ENCODE measurements at places on chromosomes 16 and 17.

DNA sequence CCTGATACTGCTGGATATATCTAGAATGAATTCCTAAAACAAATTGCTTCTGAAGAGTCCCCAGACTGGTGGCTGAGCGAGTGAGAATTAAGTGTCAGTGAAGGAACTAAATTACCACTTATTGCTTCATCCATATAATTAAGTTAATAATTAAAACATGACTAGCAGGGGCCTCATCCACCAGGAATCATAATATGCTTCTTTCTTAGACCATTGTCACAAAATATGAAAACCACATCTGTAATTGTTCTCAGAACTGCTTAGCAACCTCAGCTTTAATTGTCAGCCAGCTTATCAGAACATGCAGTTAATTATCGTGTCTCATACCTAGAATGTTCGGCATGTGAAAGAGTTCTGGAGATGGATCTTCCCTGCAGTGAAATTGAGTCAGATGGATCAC is 21.2 kb upstream of the PIRT start:
- no peak for DNase-seq

- DNase-seq, result no peak
Observed at GRCh38 chr17:63686138-63686685, 13.7 kb downstream of the LIMD2 start.

DNA sequence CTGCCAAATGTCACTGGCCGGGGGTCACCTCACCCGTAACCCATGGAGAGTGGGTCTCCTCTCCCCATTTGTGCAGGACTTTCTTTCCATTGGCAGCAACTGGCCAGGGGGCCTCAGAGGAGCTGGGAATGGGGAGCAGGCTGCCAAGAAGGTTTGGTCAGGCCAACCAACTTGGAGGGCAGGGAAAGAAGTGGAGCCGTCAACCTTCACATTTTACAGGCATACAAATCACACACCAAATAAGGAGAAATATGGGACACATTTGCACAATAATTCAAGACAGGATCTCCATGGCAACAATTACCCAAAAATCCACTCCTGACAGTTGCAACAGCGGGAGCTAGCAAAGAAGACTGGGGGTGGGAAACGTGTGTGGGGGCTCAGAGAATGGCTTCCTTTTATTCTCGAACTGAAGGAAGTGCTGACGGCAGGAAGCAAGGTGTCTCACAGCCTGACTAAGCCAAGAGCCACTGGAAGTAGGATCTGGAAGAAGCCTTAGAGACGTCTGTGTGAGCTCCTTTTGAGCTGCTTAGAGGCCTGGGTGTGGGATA is 20.9 kb downstream of the RPRML start:
- no peak for DNase-seq

- DNase-seq, result no peak
Observed at GRCh38 chr17:75845933-75846691, 1.9 kb upstream of the UNC13D start.

DNA sequence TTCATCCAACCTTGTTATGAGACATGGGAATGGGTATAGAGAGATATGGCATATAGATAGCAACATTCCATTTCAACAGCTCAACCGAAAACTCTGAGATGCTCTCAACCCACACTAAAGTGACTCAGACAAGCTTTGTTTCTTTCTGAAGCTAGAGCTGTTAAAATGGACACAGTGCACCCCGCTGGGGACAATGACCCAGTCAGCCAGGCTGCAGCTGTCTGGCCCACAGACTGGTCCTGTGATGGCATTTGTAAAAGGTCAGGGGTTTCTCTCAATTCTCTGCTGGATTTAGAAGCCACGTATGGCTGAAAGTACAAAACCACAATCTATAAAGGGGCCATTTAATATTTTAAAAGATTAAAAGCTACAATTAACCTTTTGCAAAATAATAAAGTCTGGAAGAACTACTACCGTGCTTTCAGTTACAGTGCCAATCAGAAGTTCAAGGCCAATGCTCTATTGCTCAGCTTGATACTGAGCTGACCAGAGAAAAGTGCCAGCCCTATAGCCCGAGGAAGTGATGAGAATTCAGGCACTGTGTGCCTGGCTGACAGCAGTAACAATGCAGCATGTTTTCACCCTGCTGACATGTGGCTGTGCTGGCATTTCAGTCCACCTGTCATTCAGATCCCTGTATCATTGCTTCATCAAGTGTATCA is 60.2 kb downstream of the TEX2 start:
- DNase-seq, result peak; percentile 47

DNA sequence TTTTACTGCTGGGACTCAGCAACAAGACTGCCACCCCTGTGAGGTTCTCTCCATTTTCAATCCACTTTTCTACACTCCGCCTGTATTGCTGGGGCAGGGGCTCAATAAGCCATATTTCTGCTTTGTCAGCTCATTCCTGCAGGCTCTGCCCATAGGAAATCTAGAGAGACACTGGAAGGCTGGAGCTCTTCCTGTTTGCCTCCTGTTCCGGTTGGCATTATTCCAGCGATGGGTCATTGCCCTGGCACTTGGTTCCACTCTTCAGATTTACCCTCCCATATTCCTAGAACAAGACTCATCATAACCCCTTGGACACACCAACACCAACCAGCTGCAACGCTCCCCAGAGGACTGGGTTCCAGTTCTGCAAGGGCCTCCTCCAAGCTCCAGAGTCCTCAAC is 210.4 kb downstream of the CA10 start:
- DNase-seq, result no peak

GRCh38 chr17:74744714-74745547 is 3.5 kb upstream of the NHERF1 start:
- peak; percentile 71 for DNase-seq

DNA sequence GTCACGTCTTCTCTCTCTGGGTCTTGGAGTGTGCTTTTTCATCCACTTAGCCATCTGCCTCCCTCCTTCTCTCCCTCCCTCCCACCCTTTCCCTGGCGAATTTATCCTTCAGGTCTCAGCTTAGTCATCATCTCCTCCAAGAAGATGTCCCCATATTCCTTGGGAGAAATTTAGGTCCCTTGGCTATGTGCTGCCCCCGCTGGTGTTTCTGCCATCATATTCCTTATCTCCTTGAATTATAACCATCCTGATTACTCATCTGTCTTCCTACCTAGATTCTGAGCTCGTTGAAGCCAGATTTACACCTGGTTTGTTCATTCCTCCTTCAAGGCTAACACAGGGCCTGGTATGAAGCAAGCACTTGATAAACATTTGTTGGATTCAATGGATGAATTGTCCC is 5.0 kb downstream of the SEZ6L2 start:
- DNase-seq, result no peak

DNA sequence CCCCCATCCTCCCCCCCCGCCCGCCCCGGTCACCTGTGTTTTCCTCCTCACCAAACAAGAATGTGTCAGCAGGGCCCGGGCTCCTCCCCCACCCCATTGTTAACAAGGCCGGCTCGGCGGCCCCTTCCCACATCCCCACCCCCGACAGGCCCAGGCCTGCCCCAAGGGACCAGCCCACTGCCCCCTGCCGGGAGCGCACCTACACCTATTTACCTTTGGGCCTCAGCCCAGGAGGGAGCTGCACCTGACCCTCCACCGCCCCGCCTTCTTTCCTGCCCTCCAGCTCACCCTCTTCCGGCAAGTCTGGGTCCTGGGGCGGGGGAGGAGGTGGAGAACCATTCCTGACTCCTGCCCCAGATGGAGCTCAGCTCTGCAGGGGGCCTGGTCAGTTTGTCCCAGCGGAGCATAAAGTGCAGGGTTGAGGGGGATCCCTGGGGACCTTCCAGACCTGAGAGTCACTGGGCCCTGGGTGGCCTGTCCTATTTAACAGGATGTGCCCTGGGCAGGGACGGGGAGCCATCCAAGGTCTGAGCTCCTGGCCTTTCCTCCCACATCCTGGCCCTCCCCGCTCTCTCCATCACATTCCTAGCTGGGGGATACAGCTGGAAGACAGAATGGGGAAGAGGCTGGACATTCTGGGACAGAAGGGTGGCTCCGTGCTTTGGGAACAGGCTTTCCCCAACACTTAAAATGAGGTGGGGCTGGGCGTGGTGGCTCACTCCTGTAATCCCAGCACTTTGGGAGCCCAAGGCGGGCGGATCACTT is 8.3 kb downstream of the FOXJ1 start:
- no peak for DNase-seq

DNA sequence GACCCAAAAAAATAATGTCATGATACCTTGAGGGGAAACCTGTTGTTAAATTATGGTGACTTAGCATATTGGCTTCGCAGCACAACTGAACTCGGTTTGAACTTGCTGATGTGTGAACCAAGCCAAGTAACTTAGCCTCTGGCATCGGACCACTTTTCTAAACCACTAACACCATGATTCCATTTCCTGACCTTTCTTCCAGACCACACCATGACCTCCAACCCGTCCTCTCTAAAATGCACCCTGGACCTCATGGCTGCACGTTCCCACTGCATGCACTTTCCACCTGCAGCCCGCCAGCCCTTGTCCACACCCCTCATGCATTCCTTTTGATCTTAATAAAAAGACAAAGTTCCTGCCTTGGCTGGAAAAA is 29.3 kb downstream of the DYNLRB2 start:
- DNase-seq, result no peak

- no peak for DNase-seq
Observed at GRCh38 chr17:4852567-4853207, 19.5 kb downstream of the MINK1 start.

GRCh38 chr17:74815067-74815466 is 38.9 kb upstream of the NAT9 start:
- DNase-seq, result no peak

- DNase-seq, result no peak
Observed at GRCh38 chr16:69424935-69425784, 741 bp downstream of the CYB5B start.

- no peak for DNase-seq
Observed at GRCh38 chr16:10196999-10197398, 14.8 kb upstream of the GRIN2A start.

DNA sequence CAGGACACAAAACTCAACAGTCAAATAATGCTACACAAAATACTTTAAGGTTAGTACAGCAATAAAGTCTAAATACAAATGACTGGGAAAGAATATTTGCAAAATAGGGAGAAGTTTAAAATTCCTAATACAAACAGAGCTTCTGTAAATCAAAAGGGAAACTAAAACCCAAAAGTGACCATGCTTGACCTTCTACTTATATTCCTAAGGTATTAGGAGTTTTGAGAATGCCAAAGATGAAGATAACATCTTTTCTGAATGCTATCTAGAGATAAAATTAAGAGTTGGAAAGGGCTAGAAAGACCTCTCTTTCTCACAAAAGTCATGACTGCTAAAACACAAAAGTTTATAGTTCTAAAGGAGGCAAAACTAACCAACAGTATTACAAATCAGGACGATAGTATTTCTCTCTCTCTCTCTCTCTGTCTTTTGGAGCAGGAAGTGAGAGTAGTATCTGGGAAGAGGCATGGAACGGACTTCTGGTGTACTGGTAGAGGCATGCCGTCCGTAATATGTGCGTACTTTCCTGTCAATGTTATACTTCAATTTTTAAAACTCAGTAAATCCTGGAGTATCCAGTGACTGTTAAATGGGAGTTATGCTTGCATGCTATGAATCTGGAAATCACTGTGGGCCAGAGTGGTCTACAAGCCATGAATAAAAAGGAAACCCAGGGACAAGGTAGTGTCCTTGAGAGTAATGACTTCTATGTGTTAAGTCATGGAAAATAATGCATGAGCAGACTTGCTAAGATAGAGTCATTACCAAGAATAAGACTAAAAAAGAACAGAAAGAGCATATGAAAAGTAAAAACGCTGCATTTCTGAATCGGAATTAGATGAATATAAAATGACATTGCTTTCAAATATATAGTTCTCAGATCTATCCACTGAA is 49.7 kb upstream of the ANKFY1 start:
- DNase-seq, result no peak

- DNase-seq, result no peak
Observed at GRCh38 chr17:49327835-49328784, 33.9 kb downstream of the ZNF652 start.

DNA sequence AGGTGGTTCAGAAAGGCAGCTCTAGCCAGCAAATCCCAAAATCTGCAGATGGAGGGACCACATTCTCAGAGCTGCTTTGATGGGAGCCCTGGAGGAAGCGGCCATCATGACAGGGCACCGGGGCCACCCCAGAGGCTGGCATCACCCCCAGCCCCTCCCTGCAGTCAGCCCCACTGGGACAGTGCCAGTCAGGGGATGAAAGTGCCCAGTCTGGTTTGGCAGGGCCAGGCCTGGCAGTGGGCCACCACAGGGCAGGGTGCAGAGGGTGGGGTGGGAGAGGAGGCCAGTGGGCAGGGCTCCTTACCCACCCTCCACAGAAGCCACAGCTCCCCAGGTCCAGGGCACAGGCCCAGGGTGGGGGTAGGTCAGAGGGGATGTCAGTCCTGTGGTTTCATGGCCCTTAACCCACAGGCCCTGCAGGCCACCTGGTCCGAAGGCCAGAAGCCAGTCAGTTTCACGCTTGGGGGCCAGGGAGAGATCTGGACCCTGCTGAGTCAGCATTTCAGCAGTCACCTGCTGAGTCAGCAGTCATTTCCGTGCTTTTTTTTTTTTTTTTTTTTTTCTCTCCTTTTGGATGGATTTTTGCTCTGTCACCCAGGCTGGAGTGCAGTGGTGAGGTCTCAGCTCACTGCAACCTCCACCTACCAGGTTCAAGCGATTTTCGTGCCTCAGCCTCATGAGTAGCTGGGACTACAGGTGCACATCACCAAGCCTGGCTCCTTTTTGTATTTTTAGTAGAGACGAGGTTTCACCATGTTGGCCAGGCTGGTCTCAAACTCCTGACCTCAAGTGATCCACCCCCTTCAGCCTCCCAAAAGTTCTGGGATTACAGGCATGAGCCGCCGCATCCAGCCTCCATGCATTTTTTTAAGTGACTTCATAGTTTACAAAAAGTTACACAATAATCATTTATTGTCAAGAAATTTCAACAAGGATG is 10.4 kb downstream of the SLC25A10 start:
- DNase-seq, result no peak

DNA sequence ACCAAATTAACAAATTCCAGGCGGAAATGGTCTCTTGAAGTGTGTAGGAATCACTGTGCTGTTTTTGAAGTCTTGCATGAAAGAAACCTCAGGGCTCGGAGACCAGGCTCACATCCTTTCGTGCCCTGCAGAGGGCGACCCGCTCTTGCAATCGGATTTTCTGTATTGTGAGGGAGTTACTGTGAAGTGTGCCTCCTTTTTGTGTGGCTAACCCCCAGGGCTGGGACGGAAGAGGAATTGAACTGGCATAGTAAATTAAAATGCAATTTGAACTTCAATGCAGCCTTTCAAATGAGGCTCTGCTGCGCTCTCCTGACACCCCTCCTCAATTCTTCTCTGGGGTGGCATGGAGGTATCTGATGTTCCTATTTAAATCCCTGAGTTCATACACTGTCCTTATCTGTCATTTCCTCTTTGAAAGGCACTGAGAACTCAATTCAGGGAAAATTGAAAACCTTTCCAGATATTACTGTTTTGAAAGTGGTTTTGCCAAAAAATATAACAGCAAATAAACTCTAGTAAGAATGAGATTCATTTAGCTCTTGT is 51.5 kb upstream of the MGAT5B start:
- peak; percentile 70 for DNase-seq

GRCh38 chr16:17439580-17439979 is 31.2 kb downstream of the XYLT1 start:
- no peak for DNase-seq

GRCh38 chr16:23948949-23949411 is 113.2 kb downstream of the PRKCB start:
- DNase-seq, result no peak
